ENCODE measurements at places on chromosomes 1 and 21.

- DNase-seq, result no peak
Observed at GRCh38 chr21:25970254-25970930, 200.2 kb downstream of the APP start.

GRCh38 chr1:185699874-185700273 is 34.3 kb upstream of the HMCN1 start:
- no peak for DNase-seq

DNA sequence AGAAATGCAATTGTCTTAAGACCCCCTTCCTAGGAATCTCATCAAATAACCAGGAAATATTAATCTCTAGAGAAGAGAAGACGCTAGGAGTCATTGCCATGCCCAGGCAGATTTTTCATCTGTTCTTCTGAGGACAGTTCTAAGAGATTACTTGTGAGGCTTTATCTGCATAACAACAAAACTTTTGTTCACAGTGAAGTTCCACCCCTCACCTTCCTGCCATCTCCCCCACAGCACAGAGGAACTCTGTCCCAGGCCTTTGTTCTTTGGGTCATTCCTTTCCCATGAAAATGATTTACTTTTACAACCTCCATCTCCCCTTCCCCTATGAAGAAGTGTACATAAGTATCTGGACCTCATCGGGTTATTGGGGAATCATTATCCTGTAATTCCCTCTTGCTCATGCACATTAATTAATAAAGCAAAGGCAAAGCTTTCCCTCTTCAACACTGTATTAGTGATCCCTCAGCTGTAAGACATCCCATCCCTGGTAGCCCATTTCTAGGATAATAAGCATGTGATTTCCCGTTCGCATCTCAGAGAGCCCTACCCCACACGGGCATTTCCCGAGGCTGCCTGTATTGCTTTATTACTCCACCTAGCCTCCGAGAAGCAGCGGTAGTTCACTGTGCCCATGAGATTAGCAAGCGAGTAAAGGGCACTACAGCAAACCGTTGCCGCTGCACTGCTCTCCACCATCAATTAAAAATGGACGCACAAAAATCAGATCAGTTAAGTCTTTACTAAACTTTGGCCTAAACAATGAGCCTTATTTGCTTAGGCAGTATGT is 384.4 kb upstream of the CAMK1G start:
- DNase-seq, result no peak

GRCh38 chr21:31331231-31331630 is 12.8 kb downstream of the TIAM1 start:
- no peak for DNase-seq

DNA sequence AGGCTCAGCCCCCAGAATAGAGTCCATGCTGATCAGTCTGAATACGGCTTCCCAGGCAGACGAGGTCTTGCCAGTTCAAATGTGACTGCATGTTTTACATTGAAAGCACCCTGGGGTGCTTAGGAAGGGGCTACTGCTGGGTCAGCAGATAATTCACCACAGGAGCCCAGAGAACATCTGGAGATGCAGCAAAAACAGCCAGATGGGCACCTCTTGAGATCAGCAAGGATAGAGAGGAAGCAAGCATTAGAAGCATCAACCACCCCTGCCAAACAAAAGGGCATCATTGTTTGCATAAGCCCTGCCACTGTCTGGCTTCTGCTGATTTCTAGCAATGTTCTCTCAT is 403.1 kb downstream of the RRAGC start:
- no peak for DNase-seq

GRCh38 chr21:17455028-17455353 is 57.9 kb upstream of the CXADR start:
- DNase-seq, result no peak

- no peak for DNase-seq
Observed at GRCh38 chr1:59732214-59732955, 82.4 kb upstream of the HOOK1 start.

DNA sequence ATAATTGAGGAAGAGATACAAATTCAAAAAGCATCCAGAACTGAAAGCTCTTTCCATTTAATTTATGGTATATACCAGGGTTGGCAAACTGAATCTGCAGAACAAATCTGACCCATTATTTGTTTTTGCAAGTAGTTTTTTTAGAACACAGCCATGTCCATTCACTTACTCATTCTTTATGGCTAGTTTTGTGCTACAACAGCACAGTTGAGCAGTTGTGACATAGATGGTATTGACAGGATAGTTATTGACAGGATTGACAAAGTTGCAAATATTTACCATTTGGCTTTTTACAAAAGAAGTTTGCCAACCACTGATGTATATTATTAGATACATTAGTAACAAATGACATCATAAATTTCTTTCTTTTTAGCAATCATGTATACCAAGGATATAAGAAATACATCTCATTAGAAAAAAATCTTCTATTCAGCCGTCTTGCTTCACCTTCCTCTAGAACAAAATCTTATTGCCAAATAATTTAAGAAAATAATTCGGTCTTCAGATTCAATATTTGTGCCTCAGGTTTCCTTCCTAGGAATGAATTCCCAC is 9.4 kb downstream of the ADAMTS1 start:
- no peak for DNase-seq

- DNase-seq, result no peak
Observed at GRCh38 chr1:54302951-54303843, 103.0 kb downstream of the SSBP3 start.

- DNase-seq, result no peak
Observed at GRCh38 chr1:9886092-9886742, 23.9 kb downstream of the CTNNBIP1 start.

GRCh38 chr1:172390301-172390682 is 30.2 kb upstream of the C1orf105 start:
- no peak for DNase-seq

DNA sequence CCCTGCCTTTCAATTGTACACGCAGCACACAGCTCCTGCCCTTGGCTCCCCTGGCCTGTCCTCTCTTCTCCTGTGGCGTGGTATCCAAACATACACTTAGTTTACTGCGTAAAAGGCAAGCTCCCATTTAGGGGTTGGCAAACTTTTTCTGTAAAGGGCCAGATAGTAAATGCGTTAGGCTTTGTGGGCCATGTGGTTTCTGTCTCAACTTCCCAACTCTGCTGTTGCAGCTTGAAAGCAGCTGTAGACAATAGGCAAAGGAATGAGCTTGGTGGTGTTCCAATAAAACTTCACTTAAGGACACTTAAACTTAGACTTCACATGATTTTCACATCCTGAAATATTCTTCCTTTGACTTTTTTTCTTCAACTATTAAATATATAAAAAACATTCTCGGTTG is 63.3 kb downstream of the RHOU start:
- no peak for DNase-seq

DNA sequence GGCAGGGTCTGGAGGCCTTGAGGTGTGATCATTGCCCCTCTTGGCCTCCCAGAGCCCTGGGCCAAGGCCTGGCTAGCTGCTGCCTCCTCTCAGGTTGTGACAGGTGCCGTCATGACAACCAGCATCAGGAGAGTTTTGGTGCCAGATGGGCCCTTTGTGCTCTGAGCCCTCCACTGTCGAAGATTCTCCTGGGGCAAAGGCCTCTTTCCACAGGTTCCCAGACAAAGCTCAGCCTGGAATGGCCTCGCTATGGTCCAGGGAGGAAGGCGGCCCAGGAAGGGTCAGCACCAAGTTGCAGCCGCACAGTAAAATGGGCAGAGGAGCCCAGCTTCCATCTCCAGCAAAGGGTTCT is 78.4 kb downstream of the ALPL start:
- DNase-seq, result no peak

DNA sequence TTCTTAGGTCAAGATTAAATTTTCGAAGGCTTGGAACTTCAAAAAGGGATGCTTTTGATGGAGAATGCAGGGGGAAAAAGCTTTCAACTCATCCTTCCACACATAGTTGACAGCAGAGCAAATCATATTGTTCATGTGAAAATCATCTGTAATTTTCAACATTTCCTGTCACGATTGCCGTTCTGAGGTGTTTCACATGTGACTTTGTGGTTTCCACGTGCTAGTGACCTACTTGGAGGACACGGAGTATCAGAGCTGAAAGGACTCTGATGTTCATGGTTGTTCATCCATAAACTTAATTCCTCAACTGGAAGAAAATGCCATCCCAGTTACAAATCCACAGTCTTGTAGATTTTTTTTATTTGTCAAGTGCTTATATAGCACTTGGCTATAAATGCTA is 79.1 kb downstream of the ZP4 start:
- DNase-seq, result no peak

DNA sequence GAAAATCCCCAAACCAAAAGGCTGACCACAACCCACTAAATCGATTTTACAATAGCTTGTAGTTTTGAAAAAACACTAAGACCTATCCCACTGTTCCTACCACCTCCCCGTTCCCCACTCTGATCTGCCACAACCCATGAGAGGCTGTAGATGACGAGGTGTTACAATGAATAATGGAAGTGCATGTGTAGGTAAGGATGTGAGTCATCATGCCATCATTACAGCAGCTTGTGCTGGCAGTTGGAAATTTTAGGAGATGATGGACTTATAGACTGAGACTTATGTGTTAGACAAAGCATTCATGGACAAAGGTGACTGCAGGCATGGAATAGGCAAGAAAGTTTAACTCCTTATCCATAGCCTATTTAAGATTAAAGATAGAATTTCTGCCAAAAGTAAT is 184.7 kb upstream of the CACYBP start:
- no peak for DNase-seq

DNA sequence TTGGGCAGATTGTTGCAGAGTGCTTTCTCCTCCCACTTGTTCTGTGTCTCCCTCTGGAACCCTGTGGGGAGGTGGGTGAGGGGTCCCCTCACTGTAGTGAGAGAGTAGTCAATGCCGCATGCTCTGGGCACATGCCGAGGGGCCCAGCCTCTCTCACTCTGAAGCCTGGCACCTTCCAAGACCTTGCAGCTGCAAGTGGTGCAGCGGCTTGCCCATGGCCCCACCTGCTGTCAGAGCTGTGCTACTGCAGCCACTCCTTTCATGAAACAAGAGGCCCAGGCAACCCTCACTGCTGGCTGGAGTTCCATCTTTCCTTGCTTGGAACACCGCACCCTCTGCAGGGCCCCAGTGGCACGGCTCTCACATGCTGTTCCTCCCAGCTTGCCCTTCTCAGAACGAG is 58.4 kb upstream of the COL6A1 start:
- peak; percentile 68 for DNase-seq

- no peak for DNase-seq
Observed at GRCh38 chr1:188188317-188188716, 1359.6 kb downstream of the PLA2G4A start.

GRCh38 chr1:94303005-94303404 is 65.6 kb upstream of the ARHGAP29 start:
- no peak for DNase-seq

DNA sequence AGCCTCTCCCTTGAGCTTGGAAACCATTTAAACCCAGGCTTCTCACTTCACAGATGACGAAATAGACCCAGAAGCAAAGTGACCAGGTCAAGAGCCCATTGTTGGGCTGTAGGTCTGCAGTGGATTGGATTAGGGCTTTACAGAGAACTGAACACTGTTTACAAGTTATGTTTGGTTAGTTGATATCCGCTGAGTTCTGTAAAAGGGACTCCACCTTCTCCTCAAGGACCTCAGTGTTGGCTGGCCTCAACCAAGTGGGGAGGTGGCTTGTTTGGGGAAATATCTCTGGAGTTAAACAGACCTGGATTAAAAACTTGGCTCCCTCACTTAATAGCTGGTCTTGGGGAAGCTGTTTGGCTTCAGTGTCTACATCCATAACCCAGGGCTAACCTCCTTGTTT is 88.1 kb downstream of the UCK2 start:
- DNase-seq, result no peak

DNA sequence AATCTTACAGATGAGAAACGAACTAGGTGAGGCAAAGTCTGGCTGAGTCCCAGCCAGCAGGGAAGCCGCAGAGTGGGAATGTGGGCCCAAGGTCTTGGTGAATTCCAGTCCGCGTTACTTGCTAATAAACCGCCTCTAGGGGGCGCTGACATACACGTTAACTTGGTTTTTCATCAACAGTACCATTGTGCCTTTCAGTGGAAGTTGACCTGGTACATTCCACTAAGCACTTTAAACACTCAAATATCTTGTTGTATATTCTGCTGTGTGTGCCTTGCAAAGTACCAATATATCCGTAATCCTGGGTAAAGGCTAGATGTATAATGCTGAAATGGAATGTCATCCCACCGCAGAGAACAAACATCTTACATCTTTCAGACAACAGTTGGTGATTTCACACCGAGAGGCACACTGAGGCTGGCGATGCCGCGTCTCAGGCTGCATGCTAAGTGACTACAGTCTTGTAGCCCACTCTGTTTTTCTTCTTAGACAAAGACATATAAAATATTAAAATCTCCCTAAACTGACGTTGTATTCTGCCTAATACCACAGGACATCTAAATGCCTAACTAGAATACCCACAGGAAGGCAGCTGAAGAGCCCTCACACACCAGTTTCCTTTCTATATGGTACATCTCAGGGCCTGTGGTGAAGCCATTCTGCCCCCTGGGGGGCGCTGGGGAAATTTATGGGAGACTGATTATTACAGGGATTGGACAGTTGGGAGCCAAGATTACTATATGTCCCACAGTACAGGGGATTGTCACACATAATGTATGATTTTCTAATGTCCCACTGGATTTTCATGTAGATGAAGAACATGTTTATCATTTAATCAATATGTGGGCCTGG is 49.2 kb upstream of the C1orf198 start:
- DNase-seq, result peak; percentile 63

- no peak for DNase-seq
Observed at GRCh38 chr1:57146100-57146499, 180.3 kb upstream of the C8B start.

GRCh38 chr21:42193131-42193671 is 25.7 kb upstream of the ABCG1 start:
- DNase-seq, result peak; percentile 22

- no peak for DNase-seq
Observed at GRCh38 chr1:91243171-91243570, 161.5 kb downstream of the HFM1 start.

- no peak for DNase-seq
Observed at GRCh38 chr1:167538657-167539056, 14.9 kb downstream of the CREG1 start.

- no peak for DNase-seq
Observed at GRCh38 chr1:167463080-167463479, 55.2 kb downstream of the CD247 start.

DNA sequence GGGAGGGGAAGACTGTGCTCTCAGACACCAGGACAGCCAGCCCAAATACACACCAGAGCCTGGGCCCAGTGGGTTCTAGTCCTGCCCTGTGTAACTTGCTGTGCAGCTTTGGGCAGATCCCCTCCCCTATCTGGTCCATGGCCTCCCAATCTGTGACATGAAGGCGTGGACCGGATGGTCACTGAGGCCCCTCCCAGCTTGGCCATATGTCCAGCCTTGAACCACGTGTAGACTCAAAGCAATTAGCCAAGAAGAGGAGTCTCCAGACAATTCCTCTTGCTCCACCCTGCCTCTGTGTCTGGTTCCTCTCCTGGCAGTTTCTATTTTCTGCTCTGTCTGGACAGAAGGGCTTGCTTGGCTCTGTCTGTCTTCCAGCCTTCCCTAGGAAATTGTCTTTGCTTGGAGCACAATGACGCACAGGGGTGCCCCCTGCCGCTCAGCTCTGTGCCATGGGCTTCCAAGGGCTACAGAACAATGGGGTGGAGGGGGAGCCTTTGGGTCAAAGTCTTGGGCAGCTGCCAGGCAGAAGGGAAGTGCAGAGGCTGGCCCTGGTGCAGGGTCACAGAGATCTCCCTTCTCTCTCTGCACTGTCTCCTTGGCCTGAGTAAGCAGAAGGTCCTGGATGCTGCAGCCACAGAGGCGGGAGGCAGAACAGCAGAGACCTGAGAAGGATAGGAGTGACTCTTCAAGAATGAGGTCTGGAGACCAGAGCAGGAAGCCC is 66.1 kb downstream of the TENT5C start:
- no peak for DNase-seq
